MG63 (cell line): ENCODE measurements at places on chromosomes 3 and 15. TPM values are rescaled to one million over a fixed set of nuclear protein-coding genes. Genes with fewer than 3 reads are reported as not detected.

GRCh38 chr15:30985081-30985531, 6.3 kb downstream of the MTMR10 start:
- no peak for DNase-seq

The LYZL4 gene
- not detected in 2 replicates for total RNA-seq

DNA sequence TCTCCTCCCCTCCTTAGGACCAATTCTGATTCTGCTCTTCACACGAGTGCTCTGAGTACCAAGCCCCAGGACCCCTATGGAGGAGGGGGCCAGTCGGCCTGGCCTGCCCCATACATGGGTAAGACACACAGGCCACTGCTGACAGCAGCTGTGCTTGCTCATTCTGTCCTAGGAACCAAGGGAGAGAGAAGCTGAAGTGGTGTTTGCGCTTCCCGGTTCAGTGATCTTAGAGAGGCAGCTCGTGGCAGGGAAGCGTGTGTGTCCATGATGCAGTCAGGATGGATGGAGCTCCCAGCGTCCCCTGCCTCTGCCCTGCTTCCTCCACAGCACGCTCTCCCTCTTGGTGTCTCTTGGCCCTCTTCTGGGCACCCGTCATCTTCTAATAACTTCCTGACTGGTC, 77.6 kb downstream of the CRTC3 start:
- DNase-seq, result no peak

- DNase-seq, result no peak
These were observed 57.4 kb downstream of the APBA2 start for GRCh38 chr15:28943146-28943545.

DNA sequence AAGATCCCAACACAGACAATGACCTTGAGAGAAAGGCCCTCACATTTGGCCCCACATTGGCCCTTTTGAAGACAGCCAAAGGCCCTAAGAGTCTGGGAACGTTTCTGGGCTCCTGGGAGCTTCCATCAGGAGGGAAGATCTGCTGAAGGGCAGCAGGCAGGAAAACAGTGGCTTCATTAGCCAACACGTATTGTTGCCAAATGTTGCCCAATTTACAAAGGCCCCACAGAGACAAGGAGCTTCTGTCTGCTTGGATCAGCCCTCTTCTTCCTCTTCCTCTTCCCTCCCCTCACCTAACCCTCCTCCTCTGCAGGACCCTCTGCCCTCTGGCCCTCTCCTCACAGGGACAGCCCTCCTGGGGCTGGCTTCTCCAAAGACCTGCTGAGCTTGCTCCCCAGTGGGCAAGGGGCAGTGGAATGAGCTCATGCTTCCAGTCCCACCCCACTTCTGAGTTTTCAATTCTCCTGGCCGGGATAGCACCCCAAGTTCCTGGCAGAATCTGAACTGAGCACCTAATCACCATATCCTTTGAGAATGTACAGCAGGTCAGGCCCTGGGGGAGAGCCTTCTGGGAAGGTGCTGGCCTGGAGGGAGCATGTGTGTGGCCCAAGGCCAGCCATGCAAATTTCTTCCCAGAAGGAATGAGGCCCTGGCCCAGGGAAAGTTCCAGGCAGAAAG, 5.1 kb upstream of the LTF start:
- no peak for DNase-seq

- no peak for DNase-seq
These were observed 171.0 kb downstream of the CTNNB1 start for GRCh38 chr3:41370307-41370706.

The IQCF5 gene
- not detected in 2 replicates for total RNA-seq

The COL8A1 gene
- 11.8 and 19.1 TPM in 2 replicates for total RNA-seq

DNA sequence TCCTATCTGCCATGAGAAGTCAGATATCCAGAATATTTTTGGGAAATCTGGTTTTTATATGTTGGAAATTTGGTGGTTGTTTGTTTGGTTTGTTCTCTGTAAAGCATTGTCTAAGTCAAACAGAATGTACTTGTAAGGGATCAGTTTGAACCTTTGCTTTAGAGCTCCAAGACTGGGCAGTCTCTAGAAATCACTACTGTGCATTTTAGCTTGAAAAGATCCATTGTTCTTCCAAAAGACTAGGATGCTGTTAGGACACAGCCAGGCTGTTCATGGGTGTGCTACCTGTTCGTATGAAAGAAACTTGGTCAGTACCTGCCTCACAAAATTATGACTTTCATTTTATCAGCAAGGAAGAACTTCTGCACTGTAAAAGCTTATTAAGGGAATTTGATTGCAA, 182.6 kb downstream of the WDR72 start:
- no peak for DNase-seq

The SOX2 gene
- total RNA-seq, result 0.07 TPM in 1 of 2 replicates, not detected in the other

GRCh38 chr15:29066838-29067237, 181.1 kb downstream of the APBA2 start:
- DNase-seq, result no peak

- peak; percentile 59 for DNase-seq
These were observed 14.5 kb downstream of the LAMP3 start for GRCh38 chr3:183148056-183148455.

DNA sequence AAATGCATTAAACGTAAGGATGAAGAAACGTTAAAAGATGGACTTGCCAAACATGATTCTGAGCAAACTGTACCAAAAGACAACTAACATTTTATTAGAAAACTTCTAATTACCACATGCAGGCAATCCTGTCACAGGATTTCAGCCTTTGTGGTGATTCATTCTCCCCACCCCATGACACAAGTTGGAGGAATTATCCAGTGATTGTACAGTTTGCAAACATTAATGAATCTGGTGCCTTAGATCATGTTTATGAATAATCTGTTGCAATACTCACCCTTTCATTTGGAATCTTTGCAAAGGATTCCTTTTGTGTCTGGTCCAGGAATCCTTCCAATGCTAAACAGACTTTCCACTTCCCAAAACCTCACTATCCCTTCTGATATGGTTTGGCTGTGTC, 23.3 kb upstream of the ERC2 start:
- no peak for DNase-seq

The PP2D1 gene
- not detected in 2 replicates for total RNA-seq

The CYP1A1 gene
- 11.6 and 15.7 TPM in 2 replicates for total RNA-seq

GRCh38 chr3:87025661-87026645, 35.0 kb upstream of the VGLL3 start:
- DNase-seq, result no peak

- no peak for DNase-seq
These were observed 38.6 kb downstream of the EAF1 start for GRCh38 chr3:15465876-15466585.

The CIB2 gene
- 4.0 and 8.0 TPM in 2 replicates for total RNA-seq

The IL12A gene
- total RNA-seq, result 3.2 and 16.2 TPM in 2 replicates

DNA sequence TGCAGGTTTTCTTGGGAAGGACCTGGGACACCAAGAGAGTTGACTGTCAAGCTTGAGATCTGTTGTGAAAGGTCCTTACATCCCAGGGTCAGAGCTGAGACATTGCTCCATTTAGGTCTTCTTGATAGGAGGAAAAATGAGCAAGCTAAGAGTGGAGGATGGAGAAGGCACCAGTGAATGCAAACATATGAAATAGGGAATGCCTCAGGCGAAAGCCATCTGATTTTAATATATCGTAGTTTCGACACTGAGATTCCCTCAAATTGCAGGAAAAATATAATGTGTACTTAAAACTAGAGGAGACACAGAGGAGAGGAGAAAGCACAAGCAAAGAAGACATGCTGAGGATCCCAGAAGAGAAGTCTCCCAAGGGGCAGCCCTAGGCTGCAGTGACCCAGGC, 85.5 kb downstream of the TM4SF4 start:
- DNase-seq, result no peak
